ENCODE measurements at places on chromosomes 1 and 21. TPM values are rescaled to one million over a fixed set of nuclear protein-coding genes. Genes with fewer than 3 reads are reported as not detected.

DNA sequence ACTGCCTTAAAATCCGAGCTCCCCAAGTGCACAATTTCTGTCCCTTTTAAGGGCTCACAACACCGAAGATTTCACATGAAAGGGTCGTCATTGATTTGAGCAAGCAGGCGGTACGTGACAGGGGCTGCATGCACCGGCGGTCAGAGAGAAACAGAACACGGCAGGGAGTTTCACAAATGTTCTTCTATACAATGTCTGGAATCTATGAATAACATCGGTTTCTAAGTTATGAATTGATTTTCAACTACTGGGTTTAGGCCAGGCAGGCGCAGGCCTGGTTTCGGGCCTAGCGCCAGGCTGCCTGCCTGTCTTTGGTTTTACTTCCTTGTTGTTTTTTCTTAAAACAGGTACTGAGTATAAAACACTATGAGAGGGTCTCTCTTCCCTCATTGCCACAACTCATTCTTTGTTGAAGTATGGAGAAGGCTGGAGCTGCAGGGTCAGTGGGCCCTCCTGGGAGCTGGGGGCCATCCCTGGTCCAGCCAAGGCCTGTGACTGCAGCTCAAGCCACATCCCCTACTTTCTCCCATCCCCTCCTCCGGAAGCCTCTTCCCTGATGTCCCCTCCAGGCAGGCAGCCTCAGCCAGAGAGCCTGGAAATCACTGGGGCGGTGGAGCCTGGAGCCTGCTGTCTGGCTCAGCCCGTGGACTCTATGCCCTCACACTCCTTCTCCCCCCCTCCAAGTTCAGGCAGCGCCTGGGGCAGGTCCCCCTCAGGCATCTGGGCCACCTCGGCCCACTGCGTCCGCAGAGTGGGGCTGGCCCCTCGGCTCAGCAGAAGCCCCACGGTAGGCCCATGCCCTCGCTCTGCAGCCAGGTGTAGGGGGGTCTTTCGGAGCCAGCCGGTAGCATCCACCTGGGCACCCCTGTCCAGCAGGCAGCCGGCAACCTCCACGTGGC, 2.4 kb downstream of the ANKRD65 start:
- DNase-seq: no peak

GRCh38 chr1:224809613-224810012, 119.9 kb upstream of the DNAH14 start:
- no peak for DNase-seq

ELAPOR1 gene
- 14.6 TPM for total RNA-seq

GRCh38 chr1:48246727-48247126, 24.2 kb downstream of the SLC5A9 start:
- no peak for DNase-seq

All from progenitor cell of endocrine pancreas (in vitro differentiated cells).